ENCODE measurements at places on chromosomes 12 and 14.

DNA sequence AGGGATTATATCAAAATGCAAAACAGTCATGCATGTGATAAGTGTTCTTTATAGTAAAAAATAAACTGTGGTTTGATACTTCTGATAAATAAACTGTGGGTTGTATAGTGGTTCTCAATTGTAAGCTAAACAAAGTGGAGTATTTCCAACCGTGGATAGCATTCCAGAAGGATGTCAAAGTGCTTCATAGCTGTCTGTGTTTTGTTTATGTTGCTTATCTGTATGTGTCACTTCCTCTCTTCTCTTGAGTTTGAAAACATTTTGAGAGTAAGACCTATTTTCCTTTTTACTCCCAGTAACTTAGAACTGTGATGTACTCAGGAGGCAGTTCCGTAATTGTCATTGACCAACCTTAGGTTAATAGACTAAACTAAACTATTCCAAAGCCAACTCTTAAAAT, 415.8 kb downstream of the TMTC2 start:
- DNase-seq: no peak

DNA sequence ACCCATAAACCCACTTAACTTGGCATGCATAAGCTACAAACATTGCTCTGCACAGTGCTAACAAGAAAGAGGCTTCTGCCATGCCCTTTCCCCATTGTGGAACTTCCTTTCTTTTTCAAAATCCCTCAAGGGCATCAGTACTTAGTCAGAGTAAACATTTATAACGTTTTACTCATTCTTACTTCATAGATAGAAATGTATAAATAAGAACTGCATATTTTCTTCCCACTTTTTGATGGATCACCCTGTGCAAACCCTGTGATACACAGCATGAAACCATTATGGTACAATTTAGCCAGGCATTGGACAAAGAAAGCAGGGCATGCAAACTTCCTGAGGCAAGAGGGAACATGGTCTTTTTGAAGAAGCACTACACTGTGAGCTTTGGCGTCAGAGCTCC, 113.8 kb upstream of the FOXG1 start:
- peak; percentile 68 for DNase-seq

DNA sequence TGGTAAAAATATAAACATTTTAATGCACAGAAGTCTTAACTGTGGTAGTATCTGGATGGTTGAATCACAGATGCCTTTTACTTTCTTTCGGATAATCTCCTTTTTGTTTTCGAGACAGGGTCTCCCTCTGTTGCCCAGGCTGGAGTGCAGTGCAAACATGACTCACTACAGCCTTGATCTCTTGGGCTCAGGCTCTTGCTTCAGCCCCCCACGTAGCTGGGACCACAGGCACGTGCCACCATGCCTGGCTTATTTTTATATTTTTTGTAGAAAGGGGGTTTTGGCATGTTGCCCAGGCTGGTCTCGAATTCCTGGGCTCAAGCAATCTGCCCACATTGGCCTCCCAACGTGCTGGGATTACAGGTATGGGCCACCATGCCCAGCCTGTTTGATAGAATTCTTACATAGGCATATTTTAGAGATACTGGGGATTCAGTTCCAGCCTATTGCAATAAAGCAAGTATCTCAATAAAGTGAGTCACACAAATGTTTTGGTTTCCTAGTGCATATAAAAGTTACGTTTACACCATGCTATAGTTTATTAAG, 99.2 kb downstream of the SNAPC1 start:
- DNase-seq: no peak

GRCh38 chr12:55681142-55682077, 26.3 kb downstream of the ITGA7 start:
- DNase-seq: peak; percentile 22

- DNase-seq: no peak
Observed at GRCh38 chr14:59819446-59820088, 51.0 kb downstream of the RTN1 start.

DNA sequence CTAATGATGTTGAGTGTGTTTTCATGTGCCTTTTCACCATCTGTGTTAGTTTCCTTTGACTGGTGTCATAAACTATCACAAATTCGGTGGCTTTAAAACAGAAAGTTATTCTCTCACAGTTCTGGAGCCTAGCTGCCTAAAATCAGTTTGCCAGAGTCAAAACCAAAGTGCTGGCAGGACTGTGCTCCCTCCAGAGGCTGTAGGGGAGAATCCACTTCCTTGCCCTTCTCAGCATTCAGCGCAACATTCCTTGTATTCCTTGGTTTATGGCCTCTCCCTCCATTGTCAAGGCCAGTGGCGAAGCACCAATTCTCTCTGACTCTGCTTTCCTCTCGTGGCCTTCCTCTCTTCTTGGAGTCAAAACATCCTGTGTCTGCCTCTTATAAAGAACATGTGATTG, 174.2 kb upstream of the PDE3A start:
- DNase-seq: no peak

GRCh38 chr12:130476451-130477135, 138.9 kb downstream of the PIWIL1 start:
- no peak for DNase-seq

GRCh38 chr14:89616852-89617341, 199.9 kb upstream of the FOXN3 start:
- DNase-seq: peak; percentile 6

DNA sequence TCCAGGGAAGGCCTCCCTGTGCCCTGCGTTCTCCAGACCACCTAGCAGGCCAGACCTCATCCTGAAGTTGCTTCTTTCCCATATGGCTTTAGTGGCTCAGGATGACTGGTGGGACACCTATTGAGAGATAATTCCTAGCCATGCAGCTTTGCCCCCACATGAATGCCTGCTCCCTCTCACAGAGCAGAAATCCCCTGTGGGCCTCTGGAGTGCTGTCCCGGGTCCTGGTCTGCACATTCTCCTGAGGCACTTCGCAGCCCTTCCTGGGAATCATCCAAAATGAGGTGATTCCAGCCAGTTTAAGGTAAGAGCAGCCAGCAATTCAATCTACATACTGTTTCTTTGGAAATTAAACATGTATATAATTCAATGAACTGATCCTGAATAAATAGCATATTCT, 135.9 kb downstream of the GPR65 start:
- DNase-seq: no peak

- no peak for DNase-seq
Observed at GRCh38 chr12:2115101-2115845, 62.5 kb downstream of the CACNA1C start.

Measured in NCI-H345 (cell line).